SK-N-DZ (cell line): ENCODE measurements at places on chromosomes 12 and 14.

GRCh38 chr12:68252077-68252476, 1.3 kb downstream of the IL22 start:
- no peak for DNase-seq

- no peak for DNase-seq
Observed at GRCh38 chr12:44431647-44432343, 444.3 kb downstream of the NELL2 start.

GRCh38 chr12:83763425-83763824, 1076.7 kb downstream of the TMTC2 start:
- no peak for DNase-seq

- DNase-seq = no peak
Observed at GRCh38 chr12:104048162-104048561, 1.8 kb downstream of the GLT8D2 start.

DNA sequence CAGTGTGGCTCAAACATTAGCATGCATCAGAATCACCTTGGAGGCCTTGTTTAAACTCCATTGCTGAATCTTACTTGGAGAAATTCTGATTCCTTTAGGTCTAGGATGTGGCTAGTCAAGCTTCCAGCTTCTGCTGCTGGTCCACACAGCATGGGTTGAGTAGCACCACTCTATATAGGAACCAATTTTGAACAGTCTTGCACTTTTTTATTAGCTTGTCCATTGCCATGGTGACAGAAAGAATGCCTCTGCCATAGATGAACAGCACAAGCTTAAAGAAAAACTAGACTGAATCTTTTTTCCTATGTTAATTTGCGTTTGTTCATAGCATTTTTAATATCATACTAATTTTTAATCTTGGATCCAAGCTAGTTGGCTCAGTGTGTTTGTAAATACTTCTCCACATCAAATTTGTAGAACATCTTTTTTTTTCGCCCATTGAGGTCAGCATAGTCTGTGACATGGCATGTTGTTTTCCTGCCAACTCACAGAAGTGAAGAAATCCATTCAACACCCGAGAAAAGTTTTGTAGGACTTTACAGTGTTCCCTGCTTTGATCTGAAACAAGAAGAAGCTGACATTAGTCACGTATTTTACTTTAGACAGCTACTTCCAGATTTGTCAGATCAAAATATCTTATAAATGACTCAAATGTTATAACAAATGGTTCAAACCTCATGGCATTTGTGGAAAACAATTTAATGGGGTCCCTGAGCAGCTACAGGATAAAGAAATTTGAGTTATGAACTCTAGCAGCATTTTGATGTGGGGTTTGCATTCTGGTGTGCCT, 438.8 kb downstream of the EGLN3 start:
- no peak for DNase-seq

- no peak for DNase-seq
Observed at GRCh38 chr12:40298341-40298740, 73.5 kb downstream of the LRRK2 start.

GRCh38 chr12:92753976-92754885, 51.4 kb downstream of the PLEKHG7 start:
- DNase-seq = no peak

DNA sequence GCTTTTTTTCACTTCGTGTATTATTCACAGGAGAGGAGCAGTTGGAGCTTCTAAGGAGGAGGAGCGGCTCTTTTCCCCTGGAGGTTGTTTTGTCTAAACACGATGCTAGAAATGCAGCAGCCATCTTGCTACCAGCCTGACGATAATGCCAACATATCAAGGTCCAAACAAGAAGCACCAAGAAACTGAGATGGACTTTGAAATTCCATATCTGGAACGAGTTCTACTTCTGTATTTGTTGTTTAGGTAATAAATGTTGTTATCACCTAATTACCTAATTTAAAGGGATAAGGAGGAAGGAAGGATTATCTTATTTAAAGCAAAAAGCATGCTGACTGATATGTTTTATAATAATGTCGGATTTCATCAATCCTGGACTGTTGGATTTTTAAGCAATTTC, 174.4 kb upstream of the TMPO start:
- DNase-seq = no peak

- DNase-seq = peak; percentile 85
Observed at GRCh38 chr14:89252887-89253532, 164.0 kb downstream of the FOXN3 start.

GRCh38 chr14:87840906-87841305, 152.1 kb downstream of the GALC start:
- no peak for DNase-seq

DNA sequence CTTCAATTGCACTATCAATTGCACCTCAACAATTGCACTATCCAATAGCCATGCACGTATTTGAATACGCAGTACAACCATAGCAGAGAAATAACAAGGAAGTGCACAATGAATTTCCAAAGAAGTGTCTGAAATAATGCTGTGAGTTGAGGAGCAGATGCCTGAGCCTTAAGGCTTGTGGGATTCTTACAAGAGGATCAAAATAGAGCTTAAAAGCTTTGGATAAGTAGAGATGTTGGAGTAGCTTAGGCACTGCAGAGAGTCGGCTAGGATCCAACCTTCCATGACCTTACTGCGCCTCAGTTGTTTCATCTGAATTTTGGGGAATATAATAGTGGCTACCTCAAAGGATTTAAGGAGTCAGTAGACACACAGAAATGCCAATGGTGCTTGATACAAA, 196.1 kb upstream of the FLRT2 start:
- no peak for DNase-seq

GRCh38 chr12:96054244-96054610, 18.8 kb upstream of the LTA4H start:
- DNase-seq = no peak

DNA sequence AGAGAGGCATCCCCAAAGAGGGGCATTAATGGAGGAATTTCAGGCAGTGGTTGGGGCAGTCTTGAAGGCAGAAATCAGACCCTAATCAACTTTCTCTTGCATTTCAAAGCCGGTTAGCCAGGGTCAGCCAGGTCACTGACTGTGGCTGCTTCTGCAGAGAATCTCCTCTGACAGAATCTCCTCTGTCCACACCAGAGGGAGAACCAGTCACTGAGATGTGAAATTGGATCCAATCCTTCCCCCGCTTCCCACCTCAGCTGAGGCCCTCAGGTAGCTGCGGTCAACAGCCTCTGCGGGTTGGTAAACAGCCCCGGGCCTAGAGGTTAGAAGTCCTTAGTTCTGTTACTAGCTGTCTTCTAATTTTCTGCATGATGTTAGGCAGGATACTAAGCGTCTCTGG, 39.8 kb upstream of the NUAK1 start:
- DNase-seq = peak; percentile 45

GRCh38 chr12:50845021-50845647, 2.4 kb downstream of the TMPRSS12 start:
- peak; percentile 29 for DNase-seq

GRCh38 chr12:47753021-47754001, 5.4 kb downstream of the RAPGEF3 start:
- DNase-seq = no peak

GRCh38 chr12:90304231-90304630, 595.6 kb upstream of the ATP2B1 start:
- no peak for DNase-seq

DNA sequence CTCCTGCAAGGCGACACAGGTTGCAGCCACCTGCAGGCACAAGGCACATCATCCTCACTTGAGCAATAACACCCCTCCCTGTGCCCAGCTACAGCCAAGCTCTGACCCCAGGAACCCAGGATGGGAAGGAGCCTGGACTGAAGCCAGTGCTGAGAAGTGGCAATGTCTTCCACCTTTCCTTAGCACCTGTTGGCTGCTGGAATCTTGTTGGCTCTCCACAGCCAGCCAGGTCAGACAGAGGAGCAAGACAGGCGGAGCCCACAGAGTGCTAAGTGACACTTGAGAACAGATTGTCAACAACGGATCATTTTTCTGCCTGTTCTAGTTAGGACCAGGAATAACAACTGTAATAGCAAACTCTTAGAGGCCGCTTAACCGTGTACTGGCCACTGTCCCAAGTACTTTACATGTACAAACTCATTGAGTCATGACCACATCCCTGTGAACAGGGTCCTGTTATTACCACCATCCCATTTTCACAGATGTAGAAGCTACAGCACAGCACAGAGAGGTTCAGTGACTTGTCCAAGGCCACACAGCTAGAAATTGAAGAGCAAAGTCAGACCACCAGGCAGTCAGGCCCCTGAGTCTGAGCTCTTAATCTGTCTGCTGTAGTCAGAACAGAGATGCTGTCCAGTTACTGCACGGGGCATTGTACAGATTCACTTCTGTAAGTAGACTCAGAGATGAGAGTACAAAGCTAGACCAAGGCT, 45.6 kb downstream of the RNFT2 start:
- no peak for DNase-seq

DNA sequence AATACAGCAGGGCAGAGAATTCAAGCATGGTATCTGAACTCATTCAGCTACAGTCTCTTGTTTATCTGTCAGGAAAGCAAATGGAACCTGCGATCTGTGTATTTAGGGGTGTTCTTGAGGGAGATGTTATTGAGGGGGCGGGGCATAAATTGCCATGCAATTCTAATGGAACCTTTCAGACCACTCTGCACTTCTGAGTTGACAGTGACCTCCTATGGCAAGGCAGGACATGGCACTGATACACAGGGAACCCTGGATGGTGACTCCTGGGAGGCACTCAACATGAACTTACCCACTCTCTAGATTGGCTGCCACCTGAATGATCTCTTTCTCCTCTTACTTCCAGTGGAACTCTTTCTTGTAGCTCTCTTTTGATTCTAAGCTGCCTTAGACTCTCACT, 787.3 kb downstream of the VRK1 start:
- no peak for DNase-seq

DNA sequence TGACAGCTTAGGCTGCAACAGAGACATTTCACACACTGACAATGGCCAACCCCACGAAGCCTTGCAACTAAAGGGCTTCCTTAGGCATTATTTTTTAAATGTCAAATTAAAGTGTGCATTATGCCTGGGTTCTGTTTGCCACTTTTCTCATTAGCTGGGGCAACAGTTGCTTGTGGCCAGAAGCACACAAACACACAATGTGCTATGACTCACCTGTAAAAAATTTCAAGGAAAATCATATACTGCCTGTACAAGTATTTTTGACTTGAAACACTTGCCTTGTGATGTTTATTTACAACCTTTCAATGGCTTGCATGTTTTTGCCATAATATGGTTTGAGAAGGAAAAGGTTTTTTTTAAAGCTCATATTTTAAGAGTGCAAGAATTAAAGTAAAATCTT, 1.9 kb downstream of the NTN4 start:
- DNase-seq = no peak

GRCh38 chr14:90697132-90697531, 119.1 kb downstream of the TTC7B start:
- DNase-seq = no peak

DNA sequence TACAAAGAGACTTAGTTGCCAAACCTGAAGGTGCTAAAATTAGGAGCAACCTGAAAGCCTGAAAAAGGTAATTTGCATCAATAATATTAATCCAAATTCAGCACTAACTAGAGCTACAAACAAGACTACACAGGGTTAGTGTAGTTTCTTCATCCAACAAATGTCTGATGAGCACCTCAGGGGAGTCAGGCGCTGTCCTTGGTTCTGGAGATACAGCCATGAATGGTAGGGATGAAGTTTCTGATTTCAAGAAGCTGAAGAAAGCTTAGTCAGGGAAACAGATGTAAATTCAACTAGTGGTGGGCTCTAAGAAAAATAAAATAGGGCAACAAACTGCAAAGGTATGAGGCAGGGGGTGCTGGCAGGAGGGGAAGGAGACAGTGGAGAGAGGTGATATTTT, 266.3 kb downstream of the GLT1D1 start:
- DNase-seq = no peak

DNA sequence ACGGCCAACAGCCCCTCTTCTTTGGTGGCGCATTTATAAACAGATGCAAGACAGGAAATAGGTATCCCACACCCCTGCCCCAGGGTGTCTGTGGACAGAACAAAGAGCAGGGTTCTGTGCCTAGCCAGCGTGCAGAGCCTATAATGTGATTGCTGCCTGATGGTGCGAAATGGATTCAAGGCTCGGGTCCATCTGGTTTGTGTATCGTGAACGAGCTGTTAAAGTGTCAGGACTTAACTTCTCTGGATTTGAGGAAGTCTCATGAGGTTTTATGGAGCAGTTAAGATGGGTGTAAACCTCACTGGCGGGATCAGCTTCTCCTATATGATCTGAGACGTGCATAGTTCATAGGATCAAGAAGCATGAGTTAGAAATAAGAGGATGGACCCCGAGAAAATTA, 388.7 kb upstream of the TBX3 start:
- DNase-seq = peak; percentile 57

DNA sequence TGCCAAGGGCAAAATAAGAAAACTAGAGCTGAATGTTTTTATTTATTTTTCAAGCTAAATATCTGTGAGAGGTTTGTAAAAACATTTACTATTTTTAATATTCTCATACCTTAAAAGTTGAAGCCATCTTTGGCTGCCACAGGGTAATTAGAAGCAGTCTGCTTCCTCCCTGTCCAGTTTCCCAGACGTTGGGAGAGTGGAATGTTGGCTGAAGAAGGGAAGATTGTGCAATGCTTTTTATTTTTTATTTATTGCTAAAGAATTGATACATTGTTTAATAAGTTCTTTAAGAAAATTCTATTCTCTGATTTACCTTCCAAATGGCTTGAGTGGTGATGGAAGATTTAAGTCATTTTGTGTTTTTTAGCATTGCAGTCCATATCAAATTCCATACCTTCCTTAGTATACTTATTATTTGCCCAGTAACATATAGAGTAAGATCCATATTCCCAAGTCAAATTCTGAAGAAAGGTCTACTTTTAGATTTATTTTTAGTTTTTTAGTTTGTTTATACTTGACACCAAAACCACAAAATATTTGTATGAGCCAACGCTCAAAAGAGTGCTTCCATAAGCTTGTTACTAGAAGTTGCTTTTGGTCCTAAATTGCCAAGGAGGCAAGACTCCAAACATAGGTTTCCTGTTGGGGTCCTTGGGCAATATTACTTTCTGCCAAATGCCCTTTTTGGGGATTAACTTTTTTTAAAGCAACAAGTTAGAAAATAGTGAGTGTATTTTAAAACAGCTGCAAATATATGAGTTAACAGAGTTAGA, 124.0 kb upstream of the CPM start:
- no peak for DNase-seq

DNA sequence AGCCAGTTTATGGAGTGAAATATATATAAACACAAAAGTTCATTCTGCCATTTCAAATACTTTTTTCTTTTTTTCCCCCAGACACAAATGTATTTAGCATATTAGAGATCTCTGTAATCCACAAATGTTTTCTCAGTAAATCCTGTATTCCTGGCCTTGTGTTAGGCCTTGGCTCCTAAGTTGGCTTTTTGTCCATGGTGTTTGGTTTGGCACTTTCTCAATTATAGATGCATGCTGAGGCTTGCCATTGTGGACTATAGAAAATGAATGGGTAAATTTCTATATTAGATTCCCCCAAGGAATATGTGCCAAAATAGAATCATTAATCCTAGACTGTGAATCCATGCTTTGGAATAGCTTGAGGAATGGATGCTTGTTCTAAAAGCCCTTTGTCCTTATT, 17.0 kb downstream of the RIC8B start:
- DNase-seq = no peak

GRCh38 chr12:97075161-97075933, 168.3 kb downstream of the NEDD1 start:
- no peak for DNase-seq

GRCh38 chr14:93063393-93063792, 52.3 kb downstream of the ITPK1 start:
- DNase-seq = no peak

- DNase-seq = no peak
Observed at GRCh38 chr14:72975770-72976169, 49.5 kb downstream of the DCAF4 start.
